GM12864 (cell line): ENCODE measurements at places on chromosomes 7 and 10.

DNA sequence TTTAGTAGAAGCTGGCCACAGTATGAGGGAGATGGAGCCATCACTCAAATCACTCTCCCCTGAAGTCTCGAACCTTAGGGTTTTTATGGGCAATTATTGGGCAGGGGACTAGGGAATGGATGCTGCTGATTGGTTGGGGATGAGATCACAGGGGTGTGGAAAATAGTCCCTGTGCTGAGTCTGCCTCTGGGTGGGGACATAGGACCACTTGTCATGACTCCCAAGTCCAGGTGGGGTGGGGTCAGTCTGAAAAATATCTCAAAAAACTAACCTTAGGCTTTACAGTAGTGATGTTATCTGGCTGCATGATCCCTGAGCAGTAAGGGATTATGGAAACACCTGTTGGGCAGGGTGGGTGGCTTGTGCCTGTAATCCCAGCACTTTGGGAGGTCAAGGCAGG lies 98.6 kb downstream of the XRCC2 start:
- DNase-seq: no peak

DNA sequence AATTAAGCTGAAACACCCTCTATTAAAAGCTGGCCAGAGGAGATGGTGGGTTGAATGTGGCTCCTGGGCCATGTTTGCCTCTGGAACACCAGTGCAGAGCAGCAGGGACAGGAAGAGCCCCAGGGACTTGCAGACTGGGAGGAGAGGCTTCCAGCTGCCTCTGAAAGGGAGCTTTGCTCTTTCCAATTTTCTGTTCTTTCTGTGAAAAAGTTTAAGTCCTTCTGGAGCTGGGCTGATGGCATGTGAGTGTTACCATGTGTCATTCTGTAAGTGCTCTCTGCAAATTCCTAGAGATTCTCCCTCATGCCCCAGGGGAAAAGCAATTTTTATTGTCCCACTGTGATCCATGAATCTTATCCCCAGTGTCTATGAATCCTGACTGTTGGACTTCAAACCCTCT lies 112.8 kb upstream of the LANCL2 start:
- no peak for DNase-seq

GRCh38 chr10:3071405-3072198 lies 4.3 kb downstream of the PFKP start:
- no peak for DNase-seq

GRCh38 chr7:36278620-36279172 lies 111.0 kb upstream of the ANLN start:
- DNase-seq: no peak

GRCh38 chr10:63722537-63722936 lies 201.3 kb downstream of the REEP3 start:
- no peak for DNase-seq

- no peak for DNase-seq
Measured at GRCh38 chr10:89171263-89171872, 35.7 kb downstream of the CH25H start.

- DNase-seq: no peak
Measured at GRCh38 chr10:16787361-16787791, 29.8 kb downstream of the RSU1 start.

GRCh38 chr10:59245686-59246085 lies 69.2 kb downstream of the PHYHIPL start:
- no peak for DNase-seq

DNA sequence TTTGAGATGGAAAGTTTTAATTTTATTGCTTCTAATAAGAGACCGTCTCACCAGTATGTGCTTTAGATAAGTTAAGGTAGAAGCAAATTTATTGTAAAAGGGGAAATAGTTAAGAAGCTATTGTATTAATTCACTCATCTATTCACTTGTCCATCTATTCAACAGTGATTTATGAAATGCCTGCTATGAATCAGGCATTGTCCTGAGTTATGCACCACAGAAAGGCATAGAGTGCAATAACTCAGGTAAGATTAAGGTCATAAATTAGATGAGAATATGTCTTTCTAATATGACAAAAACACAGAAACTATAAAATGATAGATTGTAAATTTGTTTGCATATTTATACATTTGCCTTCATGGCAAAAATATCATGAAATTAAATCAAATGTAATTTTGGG lies 379.3 kb upstream of the PCDH15 start:
- DNase-seq: no peak
